Substantia nigra (tissue), 51 donors: ENCODE measurements at places on chromosomes 2 and 18.

DNA sequence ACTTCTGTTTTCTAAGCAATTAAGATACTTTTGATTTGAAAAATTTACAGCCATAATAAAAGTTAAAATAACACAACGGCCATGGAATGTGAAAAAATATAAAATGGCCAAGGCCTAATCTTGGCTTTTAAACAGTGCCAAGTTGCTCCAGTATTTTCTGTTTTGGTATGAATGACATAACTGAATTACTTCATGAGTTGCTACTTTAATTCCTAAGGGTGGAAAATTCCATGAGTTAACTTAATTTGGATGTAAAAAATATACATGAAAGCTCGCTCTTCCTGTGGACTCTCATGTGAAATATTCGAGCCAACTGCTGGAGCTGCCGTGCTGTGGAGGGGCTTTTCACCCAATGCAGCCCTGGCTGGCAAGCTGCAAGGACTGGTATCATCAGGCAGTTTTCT is 286.0 kb upstream of the CCDC68 start:
- no peak for DNase-seq

GRCh38 chr2:182496596-182496995 is 69.8 kb upstream of the PDE1A start:
- DNase-seq, result no peak

GRCh38 chr2:10845640-10846039 is 33.1 kb upstream of the PDIA6 start:
- DNase-seq, result no peak

DNA sequence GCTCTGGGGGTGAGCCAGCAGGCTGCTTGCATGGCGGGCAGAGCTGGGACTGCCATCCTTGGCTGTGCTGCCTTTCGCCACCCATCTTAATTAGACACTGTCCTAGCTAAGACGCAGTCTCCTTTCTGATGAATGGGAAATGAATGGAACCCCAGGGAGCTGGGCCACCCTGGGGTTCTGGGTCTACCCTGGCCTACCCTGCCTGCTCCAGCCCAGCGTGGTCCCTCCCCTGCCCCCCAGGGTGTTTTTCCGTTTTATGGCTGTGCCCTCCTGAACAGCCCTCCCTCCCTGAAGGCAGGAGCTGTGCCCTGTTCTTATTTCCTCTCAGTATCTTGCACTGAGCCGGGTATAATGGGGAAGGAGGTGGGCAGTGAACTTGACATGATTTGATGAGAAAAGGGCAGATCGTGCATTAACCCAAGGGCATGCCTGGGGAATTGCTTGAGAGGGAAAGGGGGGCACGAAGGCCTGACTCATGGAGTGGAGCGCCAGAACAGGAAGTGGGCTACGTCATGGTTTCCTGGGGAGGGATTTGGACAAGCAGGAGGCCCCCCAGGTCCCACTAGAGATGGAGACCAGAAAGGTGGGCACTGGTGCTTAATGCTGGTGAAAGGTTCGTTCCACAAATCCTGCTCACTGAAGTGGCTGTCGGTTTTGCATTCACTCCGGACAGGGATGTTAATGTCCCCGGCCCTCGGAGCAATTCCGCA is 165.0 kb downstream of the KLHL29 start:
- no peak for DNase-seq

- DNase-seq, result no peak
These were observed 53.8 kb downstream of the AQP12A start for GRCh38 chr2:240745456-240745855.

- DNase-seq, result no peak
These were observed 35.2 kb downstream of the CNGA3 start for GRCh38 chr2:98381494-98381893.
